ENCODE measurements at places on chromosomes 7 and 10.
A peak's percentile ranks its signal among the peaks of the same experiment; 100 is the strongest.

DNA sequence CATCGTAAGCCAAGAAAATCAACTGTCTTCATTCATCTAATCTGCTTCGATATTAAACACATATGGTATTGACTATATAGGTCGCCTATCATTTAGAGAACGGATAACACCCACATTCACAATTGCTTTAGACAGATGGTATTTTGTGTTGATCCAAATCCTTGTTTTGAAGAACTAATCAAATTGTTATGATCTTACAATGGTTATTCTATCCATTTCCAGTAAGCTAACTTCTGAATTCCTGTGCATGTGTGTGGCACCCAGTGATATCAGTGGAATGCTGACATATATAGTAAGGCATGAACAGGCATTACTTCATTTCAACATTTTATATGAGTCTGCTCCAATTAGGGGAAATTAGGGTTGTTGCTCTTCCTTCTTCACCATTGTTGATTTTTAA is 98.8 kb downstream of the SEMA3E start:
- DNase-seq = no peak
- no peaks in the 10 kb centered on the region for H3K36me3 ChIP-seq
- no peaks in the 10 kb centered on the region for H3K27me3 ChIP-seq
- no peaks in the 10 kb centered on the region for H3K4me1 ChIP-seq
- no peak overlapping the region for H3K27ac ChIP-seq

DNA sequence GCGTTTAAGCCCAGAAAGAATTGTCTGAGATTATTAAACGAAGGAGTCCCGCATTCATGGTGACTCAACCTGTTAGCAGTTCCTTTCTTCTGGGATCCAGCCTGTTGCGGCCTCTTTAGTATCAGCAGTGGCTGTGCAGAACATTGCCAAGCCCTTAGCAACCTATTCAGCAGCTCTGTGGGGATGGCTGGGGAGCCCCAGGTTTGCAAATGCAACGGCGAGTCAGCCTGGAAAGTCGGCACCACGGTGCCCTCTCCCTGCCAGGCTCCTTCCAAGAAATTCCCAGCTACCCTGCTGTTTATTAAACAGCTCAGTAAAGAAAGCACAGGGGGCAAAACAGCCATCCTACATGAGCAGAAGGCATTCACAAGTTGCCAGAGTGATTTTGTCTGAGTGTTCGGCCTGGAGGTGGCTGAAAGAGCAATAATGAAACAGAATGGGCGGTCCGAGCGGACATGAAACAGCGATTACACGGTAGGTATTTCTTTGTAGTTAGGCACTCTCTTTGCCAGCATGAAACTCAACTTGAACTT is 198.3 kb downstream of the BAMBI start:
- no peak overlapping the region for H3K4me3 ChIP-seq
- H3K4me1 ChIP-seq = no peaks in the 10 kb centered on the region
- no peak overlapping the region for H3K27ac ChIP-seq
- DNase-seq = no peak

- no peak for DNase-seq
- H3K27me3 ChIP-seq = no peaks in the 10 kb centered on the region
- no peak overlapping the region for H3K4me3 ChIP-seq
- no peaks in the 10 kb centered on the region for H3K36me3 ChIP-seq
- H3K27ac ChIP-seq = no peak overlapping the region
Measured at GRCh38 chr7:146606628-146607027, 490.0 kb downstream of the CNTNAP2 start.

GRCh38 chr7:114554781-114555537 is 140.3 kb downstream of the FOXP2 start:
- no peak overlapping the region for H3K27ac ChIP-seq
- H3K4me3 ChIP-seq = no peak overlapping the region
- no peak for DNase-seq
- no peaks in the 10 kb centered on the region for H3K36me3 ChIP-seq

- peaks cover 66% of the 10 kb centered on the region for H3K4me1 ChIP-seq
- H3K27ac ChIP-seq = peak overlapping the region; percentile 26
- H3K36me3 ChIP-seq = no peaks in the 10 kb centered on the region
- no peak for DNase-seq
Measured at GRCh38 chr7:87213811-87214210, 5.7 kb downstream of the TMEM243 start.

DNA sequence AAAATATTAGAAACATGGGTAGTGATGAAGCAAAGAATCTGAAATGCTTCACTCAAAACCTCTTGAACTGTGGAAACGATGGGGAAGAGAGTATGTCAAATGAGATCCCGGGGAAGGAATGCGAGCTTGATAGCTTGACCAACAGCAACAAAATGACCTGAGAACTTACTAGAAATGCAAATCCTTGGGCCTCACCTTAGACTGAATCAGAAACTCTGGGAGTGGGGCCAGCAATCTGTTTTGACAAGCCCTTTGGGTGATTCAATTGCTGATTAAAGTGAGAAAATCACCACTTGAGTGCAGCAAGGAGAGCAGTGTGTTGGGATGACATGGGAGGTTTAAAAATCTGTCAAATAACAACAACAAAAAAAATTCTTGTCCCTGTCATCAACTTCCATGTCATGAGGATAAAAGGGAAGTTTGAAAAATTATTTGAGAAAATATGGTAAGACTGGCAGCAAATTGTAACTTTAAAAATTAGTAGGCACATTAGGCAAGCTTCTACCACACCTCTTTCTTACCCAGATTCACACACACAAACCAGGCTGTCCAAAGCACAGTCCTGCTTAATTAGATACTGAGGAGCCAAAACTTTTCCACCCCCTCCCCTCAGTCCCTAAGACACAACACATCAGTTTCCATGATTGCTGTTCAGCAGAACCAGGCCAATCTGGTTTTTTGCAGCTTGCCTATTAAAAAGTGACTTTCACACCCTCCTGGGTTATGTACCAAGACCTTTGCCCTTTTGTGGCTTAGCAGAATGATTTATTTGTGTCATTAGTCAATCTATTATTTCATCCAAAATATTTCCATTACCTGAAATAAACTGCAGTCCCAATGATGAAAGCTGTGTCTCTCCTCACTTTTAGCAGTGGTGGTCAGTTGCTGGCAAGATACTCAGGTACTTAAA is 15.6 kb downstream of the CALCR start:
- H3K4me1 ChIP-seq = no peaks in the 10 kb centered on the region
- DNase-seq = no peak

DNA sequence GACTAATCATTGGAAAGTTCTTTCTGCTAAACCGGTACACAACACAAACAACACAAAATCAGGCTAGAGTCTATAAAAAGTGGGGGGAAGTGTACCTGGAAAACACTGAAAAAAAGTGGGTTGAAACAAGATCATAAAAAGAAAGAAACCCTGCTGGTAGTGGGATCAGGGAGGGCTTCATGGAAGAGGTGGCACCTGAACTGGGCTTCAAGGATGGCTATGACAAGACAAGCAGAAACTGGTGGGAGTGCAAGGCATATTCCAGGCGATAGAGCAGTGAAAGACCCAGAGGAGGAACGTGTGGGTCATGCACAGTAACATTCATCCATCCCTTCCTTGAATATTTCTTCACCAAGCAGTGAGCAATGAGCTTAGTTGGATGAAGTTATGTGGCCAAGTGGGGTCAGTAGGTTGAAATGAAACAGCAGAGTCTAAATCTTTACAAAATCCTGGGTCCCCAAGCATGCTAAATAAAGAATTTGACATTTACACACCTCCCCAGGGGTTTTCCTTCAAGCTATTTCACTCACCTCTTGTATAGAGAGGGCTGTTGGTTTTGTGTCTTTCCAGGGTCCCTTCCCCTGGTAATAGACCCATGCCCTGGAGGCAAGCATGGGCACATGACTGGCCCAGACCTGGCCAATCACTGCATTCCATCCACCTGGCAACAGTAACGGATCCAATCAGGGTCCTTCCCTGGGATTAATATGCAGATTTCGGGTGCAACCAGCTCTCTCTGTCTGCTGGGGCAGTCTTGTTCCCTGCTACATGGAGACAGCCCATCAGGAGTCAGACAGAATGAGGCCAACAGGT is 38.2 kb downstream of the SPOCK2 start:
- no peak overlapping the region for H3K4me3 ChIP-seq
- H3K4me1 ChIP-seq = no peaks in the 10 kb centered on the region
- no peak overlapping the region for H3K27ac ChIP-seq

- no peaks in the 10 kb centered on the region for H3K4me1 ChIP-seq
- H3K36me3 ChIP-seq = no peaks in the 10 kb centered on the region
- no peak overlapping the region for H3K27ac ChIP-seq
- no peak for DNase-seq
- H3K27me3 ChIP-seq = no peaks in the 10 kb centered on the region
Measured at GRCh38 chr10:52256832-52257691, 57.0 kb upstream of the DKK1 start.

DNA sequence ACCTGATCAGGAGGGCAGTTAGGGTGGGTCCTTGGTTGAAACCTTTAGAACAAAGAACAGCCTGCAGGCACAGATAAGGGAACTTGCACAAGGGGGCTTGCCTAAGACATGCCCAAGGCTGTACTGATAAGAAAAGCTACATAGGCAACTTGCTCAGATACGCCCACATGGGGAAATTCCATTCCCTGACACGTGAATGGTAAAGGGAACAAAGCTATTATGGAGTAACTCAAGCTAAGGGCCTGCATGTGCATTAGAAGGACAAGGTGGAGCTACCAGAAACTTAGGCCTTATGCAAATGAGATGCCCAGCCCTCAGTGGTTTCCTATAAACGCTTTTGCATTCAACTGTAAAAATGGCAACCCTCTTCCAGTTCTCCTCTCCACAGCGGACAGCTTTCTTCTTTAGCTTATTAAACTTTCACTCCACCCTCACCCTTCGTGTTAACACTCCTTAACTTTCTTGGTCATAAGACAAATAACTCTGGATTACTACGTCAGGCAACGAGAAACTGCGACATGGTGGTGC is 1192.1 kb upstream of the CELF2 start:
- DNase-seq = no peak
- H3K36me3 ChIP-seq = no peaks in the 10 kb centered on the region
- no peaks in the 10 kb centered on the region for H3K4me1 ChIP-seq
- no peak overlapping the region for H3K27ac ChIP-seq
- no peaks in the 10 kb centered on the region for H3K27me3 ChIP-seq

GRCh38 chr10:77441353-77442166 is 196.0 kb downstream of the KCNMA1 start:
- H3K27ac ChIP-seq = no peak overlapping the region
- H3K27me3 ChIP-seq = peaks cover 19% of the 10 kb centered on the region
- no peak for DNase-seq

DNA sequence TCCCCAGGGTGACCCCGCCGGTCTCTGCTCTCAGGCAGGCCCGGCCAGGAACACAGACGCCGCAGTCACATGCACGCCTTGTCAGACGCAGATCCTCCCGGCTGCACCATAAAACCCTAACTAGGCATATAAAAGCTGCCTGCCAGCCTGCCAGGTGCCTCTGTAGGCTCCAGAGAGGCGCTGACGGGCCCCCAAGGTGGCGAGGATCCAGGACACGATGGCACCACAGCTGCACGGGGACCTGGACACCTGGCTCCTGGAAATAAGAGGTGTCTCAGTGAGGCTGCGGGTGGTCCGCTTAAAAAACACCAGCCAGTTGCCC is 21.9 kb upstream of the GDF10 start:
- peaks cover 9% of the 10 kb centered on the region for H3K4me1 ChIP-seq
- H3K27me3 ChIP-seq = peaks cover 7% of the 10 kb centered on the region
- H3K36me3 ChIP-seq = peaks cover 2% of the 10 kb centered on the region

DNA sequence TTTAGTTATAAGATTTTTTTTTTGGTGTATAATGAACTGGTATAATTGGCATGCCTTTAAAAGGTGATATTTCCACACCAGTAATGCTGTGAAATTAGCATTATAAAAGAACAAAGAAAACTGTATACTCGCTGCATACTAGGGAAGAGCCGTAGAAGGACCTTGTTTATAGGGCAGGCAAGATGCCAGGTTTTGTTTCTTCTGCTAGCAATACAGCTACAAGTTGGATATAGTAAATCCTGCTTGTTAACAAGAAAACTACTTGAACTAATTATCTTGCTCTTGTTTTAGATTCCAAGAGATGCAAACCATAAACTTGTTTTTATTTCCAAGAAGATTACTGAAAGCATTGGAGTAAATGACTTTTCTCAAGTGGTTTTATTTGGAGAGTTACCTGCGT is 1.9 kb downstream of the DNAH11 start:
- H3K4me3 ChIP-seq = no peak overlapping the region
- H3K36me3 ChIP-seq = no peaks in the 10 kb centered on the region
- no peak for DNase-seq

- no peak overlapping the region for H3K27ac ChIP-seq
- peaks cover 42% of the 10 kb centered on the region for H3K27me3 ChIP-seq
- H3K4me3 ChIP-seq = no peak overlapping the region
- no peaks in the 10 kb centered on the region for H3K36me3 ChIP-seq
- H3K4me1 ChIP-seq = peaks cover 3% of the 10 kb centered on the region
Measured at GRCh38 chr10:71388583-71389310, 8.0 kb upstream of the CDH23 start.

- H3K27ac ChIP-seq = no peak overlapping the region
- peaks cover 42% of the 10 kb centered on the region for H3K4me1 ChIP-seq
- H3K27me3 ChIP-seq = no peaks in the 10 kb centered on the region
- H3K4me3 ChIP-seq = no peak overlapping the region
- H3K36me3 ChIP-seq = peaks cover 63% of the 10 kb centered on the region
Measured at GRCh38 chr7:44060091-44060947, 5.0 kb downstream of the PGAM2 start.

DNA sequence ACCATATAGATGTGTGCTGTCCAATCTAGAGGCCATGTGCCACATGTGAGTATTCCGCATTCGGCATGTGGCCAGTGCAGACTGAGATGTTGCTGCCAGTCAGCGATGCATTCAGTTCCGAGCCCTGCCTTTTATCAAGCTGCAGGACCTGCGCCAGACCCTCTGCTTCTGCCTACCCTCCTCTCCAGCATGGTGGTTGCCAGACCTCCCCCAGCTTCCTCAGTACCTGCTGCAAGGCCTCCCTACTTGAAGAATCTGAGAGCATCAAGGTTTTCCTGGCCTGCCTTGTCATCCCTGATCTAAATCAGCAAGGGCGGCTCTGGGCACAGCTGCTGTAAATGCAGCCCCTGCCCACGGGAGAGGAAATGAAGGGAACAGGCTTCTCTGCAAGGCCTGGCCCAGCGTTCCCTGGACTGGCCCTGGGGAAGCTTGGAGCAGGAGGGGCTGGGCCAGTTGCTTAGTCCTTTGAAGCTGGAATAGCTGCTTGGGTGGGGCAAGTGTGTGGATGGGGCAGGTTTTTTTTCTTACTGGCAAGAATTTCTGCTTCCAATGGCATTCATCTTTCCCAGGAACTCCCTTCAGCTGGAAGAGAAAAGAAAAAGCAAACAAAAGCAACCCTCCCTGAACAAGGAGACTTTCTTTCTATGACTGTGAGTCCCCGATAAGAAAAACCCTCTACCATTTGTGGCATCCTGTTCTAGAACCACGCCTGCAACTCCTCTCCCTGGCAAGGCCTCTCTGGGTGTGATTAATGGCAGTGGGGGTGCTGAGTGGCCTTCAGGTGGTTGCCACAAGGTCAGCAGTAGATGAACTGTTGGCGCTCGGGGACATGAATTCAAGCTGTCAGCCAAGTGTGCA is 93.0 kb downstream of the NHLRC2 start:
- H3K27me3 ChIP-seq = no peaks in the 10 kb centered on the region
- no peak overlapping the region for H3K27ac ChIP-seq
- no peaks in the 10 kb centered on the region for H3K36me3 ChIP-seq
- H3K4me3 ChIP-seq = no peak overlapping the region

DNA sequence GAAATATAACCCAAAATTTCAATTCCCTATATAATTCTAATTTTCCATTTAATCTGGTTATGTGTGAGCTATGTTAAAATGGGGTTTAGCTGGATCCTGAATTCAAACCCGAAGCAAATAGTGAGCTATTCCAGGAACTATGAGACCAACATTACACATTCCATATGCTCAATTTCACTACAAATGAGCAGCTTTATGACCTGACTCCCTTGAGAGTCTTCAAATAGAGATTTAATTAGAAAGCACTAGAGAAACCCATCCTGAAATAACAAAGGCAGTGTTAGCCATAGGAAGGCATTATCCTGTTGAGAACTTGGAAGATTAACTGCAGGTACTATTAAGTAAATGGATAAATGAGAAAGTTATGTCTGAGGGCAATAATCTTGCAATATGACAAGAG is 890.0 kb downstream of the GRM8 start:
- H3K4me3 ChIP-seq = no peak overlapping the region
- no peak overlapping the region for H3K27ac ChIP-seq
- H3K36me3 ChIP-seq = no peaks in the 10 kb centered on the region

Data from T-cell (primary cell).